ENCODE measurements at places on chromosomes 1 and 21.

DNA sequence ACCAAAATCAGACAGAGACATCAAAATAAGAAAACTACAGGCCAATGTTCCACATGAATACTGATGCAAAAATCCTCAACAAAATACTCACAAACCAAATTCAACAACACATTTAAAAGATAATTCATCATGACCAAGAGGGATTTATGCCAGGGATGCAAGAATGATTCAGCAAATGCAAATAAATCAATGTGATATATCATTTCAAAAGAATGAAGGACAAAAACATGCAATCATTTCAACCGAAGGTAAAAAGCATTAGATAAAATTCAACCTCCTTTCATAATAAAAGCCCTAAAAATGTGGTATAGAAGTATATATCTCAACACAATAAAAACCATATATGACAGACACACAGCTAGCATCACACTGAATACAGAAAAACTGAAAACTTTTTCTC is 81.5 kb upstream of the LYPLAL1 start:
- DNase-seq: no peak
- H3K4me3 ChIP-seq: no peak overlapping the region

DNA sequence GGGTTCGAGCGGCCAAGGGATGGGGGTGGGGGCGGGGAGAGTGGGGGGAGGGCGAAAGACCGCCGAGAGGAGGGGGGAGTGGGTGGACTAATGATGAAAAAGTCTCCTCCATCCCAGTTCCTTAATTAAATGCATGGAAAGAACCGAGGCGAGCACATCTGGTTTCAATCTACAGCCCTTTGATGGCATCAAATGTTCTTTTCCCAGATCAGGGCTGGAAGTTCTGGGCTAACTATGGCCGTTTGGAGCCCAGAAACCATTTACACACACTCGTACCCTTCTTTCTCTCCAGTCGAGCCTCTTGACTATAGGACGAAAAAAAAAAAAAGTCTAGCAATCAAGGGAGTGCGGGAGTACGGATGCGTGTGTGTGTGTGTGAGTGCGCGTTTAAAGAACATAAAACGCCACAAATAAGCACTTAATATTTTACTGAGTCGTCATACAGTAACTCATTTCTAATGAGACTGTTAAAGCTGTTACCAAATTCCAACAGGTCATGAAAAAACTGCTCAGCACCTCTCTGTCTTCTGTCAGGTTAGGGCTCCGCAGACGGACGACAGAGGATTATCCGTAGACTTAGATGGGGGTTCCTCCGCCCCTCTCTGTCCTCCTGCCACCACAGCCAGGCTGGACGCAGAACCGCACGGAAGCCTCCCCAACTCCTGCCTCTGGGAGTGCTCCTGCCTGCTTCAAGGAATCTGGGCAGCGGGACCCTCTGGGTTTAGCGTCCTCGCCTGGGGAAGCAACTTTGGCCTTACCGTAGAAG is 2.1 kb upstream of the PRRX1 start:
- H3K4me3 ChIP-seq: peak overlapping the region; percentile 12
- peaks cover 8% of the 10 kb centered on the region for H3K4me1 ChIP-seq
- H3K27ac ChIP-seq: no peak overlapping the region
- peaks cover 75% of the 10 kb centered on the region for H3K27me3 ChIP-seq
- DNase-seq: no peak

GRCh38 chr1:238023137-238023536 is 132.4 kb upstream of the ZP4 start:
- no peaks in the 10 kb centered on the region for H3K4me1 ChIP-seq
- no peaks in the 10 kb centered on the region for H3K27me3 ChIP-seq
- H3K4me3 ChIP-seq: no peak overlapping the region
- no peaks in the 10 kb centered on the region for H3K36me3 ChIP-seq
- no peak for DNase-seq

GRCh38 chr1:203324105-203325025 is 19.0 kb downstream of the BTG2 start:
- H3K36me3 ChIP-seq: no peaks in the 10 kb centered on the region
- DNase-seq: peak; percentile 56
- peak overlapping the region; percentile 56 for H3K4me3 ChIP-seq
- H3K4me1 ChIP-seq: peaks cover 89% of the 10 kb centered on the region

GRCh38 chr1:193629875-193630274 is 443.5 kb upstream of the B3GALT2 start:
- H3K27ac ChIP-seq: no peak overlapping the region
- no peaks in the 10 kb centered on the region for H3K36me3 ChIP-seq
- H3K4me3 ChIP-seq: no peak overlapping the region
- H3K4me1 ChIP-seq: peaks cover 9% of the 10 kb centered on the region

- peaks cover 43% of the 10 kb centered on the region for H3K4me1 ChIP-seq
- peak; percentile 68 for DNase-seq
- no peaks in the 10 kb centered on the region for H3K27me3 ChIP-seq
- peak within 1 kb of the TSS; percentile 97 for H3K27ac ChIP-seq
These were observed at the start of gene EXTL2 for GRCh38 chr1:100894603-100895539. EXTL2 (minus strand) TSS chr1:100894842; CDS start chr1:100888757, 6,085 bp downstream.

DNA sequence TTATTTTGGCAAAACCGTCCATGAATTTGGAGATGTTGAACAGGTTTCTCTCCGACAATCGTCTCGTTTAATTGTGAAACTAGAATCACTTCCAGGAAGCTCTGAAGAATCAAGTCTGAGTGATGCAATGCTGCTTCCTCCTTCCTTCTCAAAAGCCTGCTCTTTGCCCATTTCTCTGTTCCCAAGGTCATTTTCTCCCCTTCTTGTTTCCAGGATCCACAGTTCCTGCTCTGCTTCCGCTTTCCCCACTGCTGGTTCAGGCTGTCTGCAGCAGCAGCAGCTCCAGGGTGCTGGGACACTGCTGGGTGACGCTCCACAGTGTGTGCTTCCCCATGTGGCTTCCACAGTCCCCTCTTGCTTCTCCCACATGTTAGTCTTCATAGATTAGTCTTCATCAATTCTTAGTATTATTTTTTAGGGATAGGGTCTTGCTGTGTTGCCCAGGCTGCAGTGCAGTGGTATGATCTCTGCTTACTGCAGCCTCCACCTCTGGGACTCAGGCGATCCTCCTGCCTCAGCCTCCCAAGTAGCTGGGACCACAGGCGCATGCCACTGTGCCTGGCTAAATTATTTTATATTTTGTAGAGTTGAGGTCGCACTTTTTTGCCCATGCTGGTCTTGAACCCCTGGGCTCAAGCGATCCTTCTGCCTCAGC is 156.2 kb downstream of the DYRK1A start:
- H3K36me3 ChIP-seq: peaks cover 6% of the 10 kb centered on the region
- no peaks in the 10 kb centered on the region for H3K27me3 ChIP-seq
- H3K27ac ChIP-seq: peak overlapping the region; percentile 13
- no peak overlapping the region for H3K4me3 ChIP-seq
- peaks cover 4% of the 10 kb centered on the region for H3K4me1 ChIP-seq

- DNase-seq: no peak
- peaks cover 5% of the 10 kb centered on the region for H3K4me1 ChIP-seq
- H3K4me3 ChIP-seq: no peak overlapping the region
These were observed 14.9 kb upstream of the SSBP3 start for GRCh38 chr1:54421101-54421504.

DNA sequence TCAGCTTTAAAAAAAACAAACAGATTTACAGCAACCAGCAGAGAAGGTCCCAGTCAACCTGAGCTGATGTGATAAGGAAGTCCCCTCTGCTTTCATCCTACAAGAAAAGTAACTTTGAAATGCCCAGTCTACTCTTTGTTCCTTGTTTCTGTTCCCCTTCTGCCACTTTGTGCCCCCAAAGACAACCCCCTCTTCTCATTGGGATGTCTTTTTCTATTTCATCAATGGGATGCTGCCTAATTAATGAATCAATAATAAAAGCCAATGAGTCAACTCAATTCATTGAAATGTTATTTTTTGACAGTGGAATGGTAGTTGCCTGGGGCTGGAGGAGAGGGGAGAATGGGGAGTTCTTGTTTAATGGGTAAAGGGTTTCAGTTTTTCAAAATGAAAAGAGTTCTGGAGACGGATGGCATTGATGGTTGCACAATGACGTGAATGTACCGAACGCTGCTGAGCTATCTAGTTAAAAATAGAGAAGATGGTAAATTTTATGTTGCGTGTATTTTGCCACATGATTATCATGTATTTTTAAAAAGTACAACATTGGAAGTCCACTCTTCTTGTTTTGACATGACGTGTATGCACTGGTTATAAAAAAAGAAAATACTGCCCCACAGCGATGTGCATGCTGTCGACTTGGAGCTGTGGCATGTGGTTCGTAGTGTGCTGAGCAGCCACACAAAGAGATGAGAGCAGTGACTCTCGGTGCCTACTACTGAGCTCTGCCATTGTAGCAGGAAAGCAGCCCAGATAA is 22.4 kb upstream of the PADI2 start:
- H3K36me3 ChIP-seq: no peaks in the 10 kb centered on the region
- no peaks in the 10 kb centered on the region for H3K4me1 ChIP-seq
- no peak overlapping the region for H3K27ac ChIP-seq
- H3K4me3 ChIP-seq: no peak overlapping the region

GRCh38 chr1:83548311-83548710 is 450.6 kb downstream of the TTLL7 start:
- H3K4me1 ChIP-seq: peaks cover 1% of the 10 kb centered on the region
- H3K27me3 ChIP-seq: no peaks in the 10 kb centered on the region
- H3K36me3 ChIP-seq: no peaks in the 10 kb centered on the region

DNA sequence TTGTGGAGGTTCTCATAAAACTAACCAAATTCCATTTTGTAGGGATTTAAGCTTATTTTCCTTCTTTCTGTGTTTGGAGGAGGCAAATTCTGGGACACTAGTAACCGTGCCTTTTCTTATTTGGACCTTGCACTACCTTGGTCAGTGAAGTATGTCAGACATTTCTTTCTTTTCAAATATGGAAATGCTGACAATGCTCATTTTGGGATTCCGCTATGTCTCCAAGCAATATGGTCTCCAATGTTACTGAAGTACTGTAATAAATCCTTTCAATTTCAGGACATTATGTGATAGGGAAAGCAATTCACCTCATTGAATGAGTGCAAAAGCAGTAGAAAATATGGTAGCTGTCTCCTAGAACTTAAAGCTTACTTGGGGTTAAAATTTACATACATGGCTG is 372.3 kb downstream of the HLX start:
- H3K27me3 ChIP-seq: no peaks in the 10 kb centered on the region
- H3K4me3 ChIP-seq: no peak overlapping the region
- H3K27ac ChIP-seq: no peak overlapping the region
- no peaks in the 10 kb centered on the region for H3K36me3 ChIP-seq
- no peaks in the 10 kb centered on the region for H3K4me1 ChIP-seq

Data from activated CD8-positive, alpha-beta T cell treated with anti-CD3 and anti-CD28 coated beads, Interleukin-2, amount 10 ng/mL, durations not matched to agents 7 days and 5 days (primary cell).